ENCODE measurements at places on chromosomes 2 and 18.

GRCh38 chr2:6676776-6677175 is 188.9 kb downstream of the CMPK2 start:
- no peak for DNase-seq

GRCh38 chr2:228545041-228545747 is 363.7 kb upstream of the SPHKAP start:
- DNase-seq = no peak

- no peak for DNase-seq
Measured at GRCh38 chr2:26897807-26898479, 50.0 kb downstream of the DPYSL5 start.

GRCh38 chr2:25314514-25315315 is 27.0 kb downstream of the DNMT3A start:
- no peak for DNase-seq

- peak; percentile 52 for DNase-seq
Measured at GRCh38 chr18:2627821-2628276, 27.7 kb upstream of the SMCHD1 start.

DNA sequence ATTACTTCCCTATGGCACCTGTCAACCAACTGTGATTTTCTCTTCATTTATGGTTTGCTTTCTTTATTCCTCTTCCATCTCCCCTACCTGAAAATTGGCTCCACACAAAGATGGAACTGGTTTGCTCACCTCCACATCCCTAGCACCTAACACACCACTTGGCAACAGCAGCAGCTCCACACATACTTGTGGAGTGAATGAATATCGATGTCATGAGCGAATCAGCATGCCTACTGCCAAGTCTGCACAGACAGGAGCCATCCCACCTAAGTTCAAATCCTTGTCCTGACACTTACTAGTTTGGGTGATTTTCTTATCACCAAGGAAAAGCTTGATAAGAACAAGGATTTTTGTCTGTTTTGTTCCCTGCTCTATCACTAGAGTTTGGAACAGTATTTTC is 191.4 kb upstream of the TMEM200C start:
- DNase-seq = no peak

DNA sequence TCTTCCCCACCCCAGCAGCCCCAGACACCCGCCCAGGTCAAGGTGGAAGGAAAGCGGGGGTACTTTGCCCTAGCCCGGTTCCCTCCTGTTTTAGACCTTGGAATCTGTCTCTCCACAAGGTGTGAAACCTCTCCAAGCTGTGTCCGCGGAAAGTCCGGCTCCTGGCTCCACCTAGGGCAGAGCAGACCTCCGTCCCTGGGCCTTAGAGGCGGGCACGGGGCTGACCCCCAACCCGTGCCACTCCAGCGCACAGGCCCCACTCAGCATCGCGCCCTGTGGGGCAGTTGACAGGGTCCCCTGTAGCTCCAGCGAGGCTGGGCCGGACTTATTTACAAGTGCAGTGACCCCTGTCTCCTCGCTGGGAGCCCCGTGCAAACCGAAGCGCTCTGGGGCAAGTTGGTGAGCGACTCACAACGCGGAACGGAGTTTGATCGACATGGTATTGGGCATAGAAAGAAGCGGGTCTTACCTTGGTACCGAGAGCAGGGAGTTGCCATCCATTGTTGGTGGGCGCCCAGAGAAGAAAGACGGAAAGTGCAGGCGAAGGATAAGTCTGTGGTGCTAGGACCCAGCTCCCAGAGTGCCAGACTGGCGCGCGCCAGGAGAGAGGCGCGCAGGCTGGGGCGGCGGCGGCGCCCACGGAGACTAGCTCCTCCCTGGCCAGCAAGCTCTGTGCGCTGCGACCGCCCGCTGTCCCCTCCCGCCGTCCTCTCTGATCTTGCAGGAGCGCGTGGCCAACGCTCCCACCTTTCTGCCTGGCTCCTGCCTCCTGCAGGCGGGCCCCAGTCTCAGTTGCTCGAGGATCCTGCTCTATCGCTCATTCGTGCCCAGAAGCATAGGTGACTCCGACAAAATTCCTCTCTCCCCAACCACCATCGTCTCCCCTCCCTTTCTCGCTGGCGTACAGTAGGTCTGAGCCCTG is at the start of gene SPHKAP:
TSS of gene SPHKAP (minus strand) at position 590 of the 922 bp plus-strand sequence. CDS start at position 501, 89 bp downstream.
- DNase-seq = no peak

DNA sequence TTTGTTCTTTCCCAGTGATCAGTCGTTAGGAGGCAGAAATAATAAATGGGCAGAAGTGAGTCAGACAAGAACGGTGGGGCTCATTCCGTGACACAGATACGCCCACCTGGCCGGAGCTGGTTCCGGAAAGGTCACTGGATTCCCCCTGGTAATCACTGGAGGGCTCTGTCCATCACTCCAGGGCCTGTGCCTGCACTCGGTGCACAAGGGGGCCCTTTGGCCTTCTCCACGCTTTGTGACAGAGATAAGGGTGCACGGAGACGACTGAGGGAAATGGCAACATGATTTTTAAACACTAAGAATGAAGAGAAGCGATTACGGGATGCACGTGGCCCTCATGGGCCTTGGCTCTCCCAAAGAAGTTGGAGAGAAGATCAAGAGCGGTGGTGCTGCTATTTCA is 84.4 kb downstream of the PTGR3 start:
- no peak for DNase-seq

GRCh38 chr18:56716692-56717146 is 65.6 kb downstream of the WDR7 start:
- no peak for DNase-seq

DNA sequence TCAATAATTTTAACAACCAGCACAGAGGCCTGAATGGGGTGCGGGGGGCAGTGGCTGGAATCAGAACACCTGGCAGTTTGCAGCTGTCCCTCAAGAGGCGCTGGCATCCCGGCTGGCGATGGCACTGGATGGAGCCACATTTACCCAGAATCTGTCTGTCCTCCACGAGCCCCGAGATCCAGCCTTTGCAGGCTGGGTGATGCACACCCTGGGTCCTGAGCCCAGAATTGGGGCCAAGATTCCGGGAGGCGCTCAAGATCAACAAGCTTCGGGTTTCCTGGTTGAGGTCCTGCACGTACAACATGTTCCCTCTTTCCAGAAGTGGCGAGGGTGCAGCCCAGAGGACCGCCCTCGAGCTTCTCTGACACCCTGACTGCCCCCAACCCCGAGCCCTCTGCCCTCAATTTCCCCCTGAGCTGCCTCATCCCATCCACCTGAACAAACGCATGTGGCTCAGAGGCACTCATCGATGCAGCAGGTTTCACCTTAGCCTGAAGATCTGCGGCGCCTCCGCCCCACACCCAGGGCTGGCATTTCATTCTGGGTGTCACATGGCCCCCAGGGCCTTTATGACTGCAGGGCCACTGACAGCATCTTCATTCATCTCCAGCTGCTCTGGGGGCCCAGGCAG is 97.5 kb downstream of the TFCP2L1 start:
- DNase-seq = no peak

- DNase-seq = no peak
Measured at GRCh38 chr18:26999797-27000196, 134.3 kb upstream of the AQP4 start.

DNA sequence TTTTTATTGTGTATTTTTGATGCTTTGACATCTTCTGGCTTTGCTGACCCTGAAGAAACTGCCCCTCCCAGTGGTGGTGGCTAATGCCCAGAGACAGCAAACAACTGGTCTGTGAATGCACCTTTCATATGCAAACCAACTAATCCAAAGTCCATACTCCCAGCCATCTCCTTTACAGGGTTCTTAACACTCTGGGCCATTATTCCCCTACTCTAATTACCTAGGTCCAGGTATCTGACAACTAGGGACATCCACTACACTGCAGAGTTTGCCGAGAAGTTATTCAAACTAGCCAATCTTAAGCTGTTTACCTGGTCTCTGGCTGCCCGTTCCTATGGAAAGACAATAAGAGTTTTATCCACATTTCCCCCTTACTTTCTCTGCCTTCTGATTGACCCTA is 73.6 kb downstream of the FSHR start:
- DNase-seq = no peak

DNA sequence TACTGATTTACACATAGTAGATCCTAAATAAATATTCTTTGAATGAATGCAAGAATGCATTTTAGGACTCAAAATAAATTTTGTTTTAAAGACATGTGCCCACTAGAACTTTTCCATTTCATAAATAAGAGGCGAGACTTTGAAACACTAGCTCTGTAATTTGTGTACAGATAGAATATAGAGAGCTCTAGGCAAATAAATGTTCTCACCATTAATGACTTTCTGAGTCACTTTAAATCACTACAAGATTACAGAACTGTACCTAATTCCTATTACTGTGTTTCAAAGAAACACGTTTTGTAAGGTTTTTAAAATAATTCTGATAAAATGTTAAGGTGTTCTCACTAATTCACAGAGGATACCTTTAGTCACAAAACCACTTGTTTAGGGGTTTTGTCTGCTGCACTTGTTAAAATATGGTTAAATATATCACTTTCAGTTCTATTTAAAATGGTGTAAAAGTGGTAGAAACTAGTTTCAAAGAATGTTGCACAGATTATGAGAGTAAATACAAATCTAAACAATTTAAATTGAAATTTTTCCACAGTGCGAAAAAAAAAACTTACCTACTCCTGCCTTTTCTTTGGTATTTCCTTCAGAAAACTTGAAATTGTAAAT is 158.7 kb upstream of the ZC3H15 start:
- DNase-seq = no peak

DNA sequence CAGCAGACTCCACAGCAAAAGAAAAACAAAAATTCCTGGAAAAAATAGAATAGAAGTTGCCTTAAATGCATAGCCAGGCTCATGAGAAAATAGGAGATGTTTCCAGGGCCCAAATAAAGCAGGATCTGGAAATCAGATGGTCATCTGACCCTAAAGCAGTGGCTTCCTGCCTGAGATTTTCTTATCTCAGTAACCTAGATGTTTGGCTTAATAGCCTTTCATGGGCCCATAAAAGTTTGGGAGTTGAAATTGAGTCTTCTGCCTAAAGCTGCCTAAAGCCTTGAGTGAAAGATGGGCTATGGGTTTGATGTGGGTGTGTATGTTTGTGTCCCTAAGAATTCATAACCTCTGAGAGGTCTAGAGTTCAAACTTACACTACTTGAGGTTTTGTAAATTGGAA is 149.1 kb downstream of the ANTXR1 start:
- no peak for DNase-seq

- no peak for DNase-seq
Measured at GRCh38 chr2:132638313-132639040, 31.5 kb downstream of the LYPD1 start.

DNA sequence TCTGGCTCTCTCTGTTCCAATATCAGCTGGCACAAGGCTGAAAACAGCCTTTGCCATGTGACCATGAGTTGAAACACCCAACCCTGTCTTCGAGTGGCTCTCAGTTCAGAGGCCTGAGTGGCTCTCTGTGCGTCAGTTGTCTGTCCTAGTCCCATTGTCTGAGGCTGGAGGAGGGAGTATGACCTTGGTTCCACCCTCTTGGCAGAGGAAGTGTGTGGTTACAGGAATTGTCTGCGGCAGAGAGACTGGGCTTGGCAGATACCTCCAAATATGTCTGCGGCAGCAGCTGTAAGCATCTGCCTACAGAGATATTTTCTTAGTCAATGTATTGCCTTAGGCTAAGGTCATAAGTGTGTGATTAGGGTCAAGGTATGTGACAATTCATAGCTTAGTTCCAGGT is 32.6 kb downstream of the CNGA3 start:
- no peak for DNase-seq

DNA sequence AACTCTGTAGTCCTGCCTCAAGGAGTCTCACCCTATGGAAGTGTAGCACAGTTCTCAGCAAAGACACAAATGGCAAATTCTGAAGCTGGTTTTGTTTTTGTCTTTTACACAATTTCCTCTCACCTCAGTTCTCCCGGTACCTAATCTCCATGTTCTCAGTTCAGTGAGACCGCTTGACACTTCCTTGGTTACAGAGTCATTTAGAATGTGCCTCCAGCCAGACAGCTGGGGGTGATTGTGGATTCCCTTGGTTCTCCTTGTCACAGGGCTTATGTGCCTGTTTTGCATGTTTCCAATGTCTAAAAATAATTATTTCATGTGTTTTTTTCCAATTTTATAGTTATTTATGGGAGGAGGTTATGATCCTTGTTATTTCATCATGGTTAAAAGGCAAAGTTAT is 379.5 kb upstream of the MAP2 start:
- no peak for DNase-seq

DNA sequence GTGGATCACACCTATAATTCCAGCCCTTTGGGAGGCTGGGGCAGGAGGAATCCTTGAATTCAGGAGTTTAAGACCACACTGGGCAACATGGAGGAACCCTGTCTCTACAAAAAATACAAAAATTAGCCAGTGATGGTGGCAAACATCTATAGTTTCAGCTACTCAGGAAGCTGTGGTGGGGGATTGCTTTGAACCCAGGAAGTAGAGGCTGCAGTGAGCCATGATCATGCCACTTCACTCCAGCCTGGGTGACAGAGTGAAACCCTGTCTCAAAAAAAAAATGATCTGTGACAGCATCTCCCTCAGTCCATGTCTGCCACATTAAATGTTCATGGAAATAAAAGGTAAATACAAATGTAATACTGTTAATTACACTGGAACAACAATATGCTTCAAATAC is 121.4 kb upstream of the COL5A2 start:
- no peak for DNase-seq

- DNase-seq = peak; percentile 25
Measured at GRCh38 chr2:119385466-119385865, 18.7 kb downstream of the DBI start.

DNA sequence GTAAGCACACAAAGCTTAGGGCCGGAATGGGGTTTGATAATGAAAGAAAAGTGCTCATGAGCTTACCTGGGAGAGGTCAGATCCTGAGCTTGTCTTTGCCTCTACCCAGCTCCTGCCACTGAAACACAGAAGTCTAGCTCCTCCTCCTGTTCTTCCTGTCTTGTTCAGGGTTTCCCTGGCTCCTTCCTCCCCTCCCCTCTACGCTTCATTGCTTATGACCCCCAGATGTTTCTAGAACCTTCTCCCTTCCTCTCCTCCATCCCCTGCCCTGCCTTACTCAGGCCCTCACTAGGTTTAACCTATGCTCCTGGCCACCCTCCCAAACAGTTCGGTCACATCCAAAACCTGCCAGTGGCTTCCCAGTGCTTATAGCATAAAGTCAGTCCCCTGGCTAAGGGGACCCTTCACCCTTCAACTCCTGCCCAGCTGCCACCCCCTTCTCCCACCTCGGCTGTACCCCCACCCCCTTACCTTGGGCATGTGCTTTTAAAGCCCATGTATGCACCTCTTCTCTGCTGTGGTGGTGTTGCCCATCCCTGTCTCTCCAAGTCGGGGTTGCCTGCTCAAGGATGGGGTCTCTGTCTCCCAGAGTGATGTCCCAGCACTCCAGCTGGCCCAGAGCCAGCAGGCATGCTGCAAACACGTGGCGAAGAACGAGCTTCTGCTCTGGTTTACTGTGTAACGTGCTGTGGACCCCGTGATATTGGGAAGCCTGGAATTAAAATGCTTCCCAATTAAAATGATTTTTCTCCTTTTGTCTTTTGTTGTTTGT is 233.6 kb downstream of the TPGS2 start:
- no peak for DNase-seq

GRCh38 chr2:113084249-113085000 is 16.7 kb downstream of the IL1F10 start:
- DNase-seq = peak; percentile 63

DNA sequence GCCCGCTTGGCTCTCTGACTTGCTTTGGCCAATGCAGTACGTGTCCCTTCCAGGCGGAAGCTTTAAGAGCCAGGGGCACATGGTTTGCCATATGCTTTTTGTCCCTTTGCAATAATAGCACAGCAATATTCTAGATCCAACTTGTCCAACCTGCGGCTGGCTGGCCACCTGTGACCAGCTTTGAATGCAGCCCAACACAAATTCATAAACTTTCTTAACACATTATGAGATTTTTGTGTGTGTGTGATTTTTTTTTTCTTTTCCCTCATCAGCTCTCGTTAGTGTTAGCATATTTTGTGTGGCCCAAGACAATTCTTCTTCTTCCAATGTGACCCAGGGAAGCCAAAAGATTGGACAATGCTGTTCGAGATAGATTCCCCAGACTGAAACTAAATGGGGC is 119.3 kb upstream of the SIX3 start:
- no peak for DNase-seq
